NCI-H1417 treated with DMSO at 0.1 percent for 48 hours (cell line): ENCODE measurements at places on chromosomes 12 and 14.
A peak's percentile ranks its signal among the peaks of the same experiment; 100 is the strongest.

DNA sequence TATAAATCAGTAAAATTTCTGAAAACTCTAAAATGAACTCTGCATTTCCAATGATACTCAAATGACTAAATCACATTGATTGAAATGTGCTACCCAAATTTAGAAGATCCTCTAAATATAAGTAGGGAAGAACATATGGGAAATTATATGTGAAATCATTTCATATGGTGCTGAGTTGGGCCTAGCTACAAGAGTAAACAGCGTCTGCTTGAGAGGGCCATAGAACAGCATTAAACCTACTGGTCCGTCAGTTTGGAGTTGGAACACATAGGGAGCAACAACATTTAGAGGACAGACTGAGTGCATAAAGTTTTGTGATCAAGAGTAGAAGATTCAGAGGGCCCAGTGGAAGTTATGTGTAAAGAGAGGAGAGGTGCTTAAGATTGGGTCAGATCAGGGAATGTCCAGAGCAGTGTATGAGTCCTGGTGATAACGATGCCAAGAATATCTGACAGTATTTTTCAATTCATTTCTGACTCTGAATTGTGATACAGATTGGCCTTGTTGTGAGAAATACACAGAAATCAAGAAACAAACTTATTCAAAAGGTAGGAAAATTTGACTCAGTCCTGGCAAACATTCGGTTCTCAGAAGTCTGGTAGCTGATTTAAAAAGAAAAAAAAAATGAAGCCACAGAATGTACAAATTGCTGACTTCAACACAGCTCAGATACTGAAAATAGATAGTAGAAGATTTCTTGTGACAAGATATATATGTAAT lies 362.2 kb downstream of the CCDC91 start:
- DNase-seq: no peak

DNA sequence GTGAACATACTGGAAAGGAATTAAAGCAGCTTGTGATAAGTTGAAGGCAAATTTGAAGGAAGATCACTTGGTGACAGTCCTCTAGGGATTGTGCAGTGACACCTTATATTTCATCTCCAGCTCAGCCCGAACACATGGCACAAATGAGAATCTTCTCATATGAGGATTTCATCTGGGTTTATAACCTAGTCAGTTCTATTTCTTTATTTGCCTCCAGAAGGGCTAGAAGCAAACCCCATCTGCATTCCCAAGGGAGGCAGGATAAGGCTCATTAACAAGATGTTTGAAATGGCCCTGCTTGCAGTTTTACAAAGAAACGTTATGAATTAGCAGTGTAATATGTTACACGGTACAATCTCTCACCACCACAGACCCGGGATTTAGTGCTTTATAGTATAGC lies 90.7 kb upstream of the KRR1 start:
- no peak for DNase-seq

DNA sequence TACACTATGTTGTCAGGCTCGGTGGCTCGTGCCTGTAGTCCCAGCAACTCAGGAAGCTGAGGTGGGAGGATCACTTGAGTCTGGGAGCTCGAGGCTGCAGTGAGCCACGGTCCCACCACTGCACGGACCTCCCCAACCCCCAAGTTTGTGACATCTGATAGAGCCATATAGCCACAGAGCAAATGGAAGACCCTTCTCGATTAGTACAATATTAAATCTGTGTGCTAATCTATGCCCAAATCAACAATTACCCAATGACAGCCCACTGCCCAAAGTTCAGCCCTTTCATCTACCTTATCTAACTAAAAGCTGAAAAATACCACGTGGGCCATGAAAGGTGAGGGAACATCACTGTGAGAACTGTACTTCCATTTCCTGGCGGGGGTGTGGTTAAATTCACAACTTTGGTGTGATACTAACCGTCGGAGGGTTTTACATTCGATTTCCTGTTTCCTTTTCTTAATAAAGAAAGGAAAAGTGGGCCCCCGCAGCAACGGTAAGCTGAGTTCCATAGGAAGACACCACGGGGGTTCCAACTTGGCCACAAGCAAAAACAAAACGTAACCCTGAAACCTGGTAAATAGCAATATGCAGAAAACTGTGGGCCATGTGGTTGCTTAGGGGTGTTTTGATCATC lies 31.2 kb upstream of the FOS start:
- DNase-seq: no peak

DNA sequence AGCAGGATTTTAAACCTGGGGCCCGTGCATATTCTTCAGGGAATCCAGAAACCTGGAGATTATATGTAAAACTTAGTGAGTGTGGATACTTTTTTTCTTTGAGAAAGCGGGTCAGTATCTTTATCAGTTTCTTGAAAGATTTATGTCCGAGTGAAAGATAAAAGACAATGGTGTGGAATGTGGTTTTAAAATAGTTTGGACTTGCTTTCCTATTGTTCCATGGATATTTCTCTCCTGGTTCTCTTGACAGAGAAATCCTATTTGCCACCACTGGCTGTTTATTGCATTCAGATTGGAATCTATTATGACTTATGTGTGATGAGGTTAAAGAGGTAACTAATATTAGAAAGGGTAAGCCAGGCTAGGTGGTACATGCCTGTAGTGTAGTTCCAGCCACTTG lies 27.4 kb downstream of the KTN1 start:
- DNase-seq: no peak

- no peak for DNase-seq
Measured at GRCh38 chr12:42607584-42608058, 18.1 kb upstream of the PRICKLE1 start.

DNA sequence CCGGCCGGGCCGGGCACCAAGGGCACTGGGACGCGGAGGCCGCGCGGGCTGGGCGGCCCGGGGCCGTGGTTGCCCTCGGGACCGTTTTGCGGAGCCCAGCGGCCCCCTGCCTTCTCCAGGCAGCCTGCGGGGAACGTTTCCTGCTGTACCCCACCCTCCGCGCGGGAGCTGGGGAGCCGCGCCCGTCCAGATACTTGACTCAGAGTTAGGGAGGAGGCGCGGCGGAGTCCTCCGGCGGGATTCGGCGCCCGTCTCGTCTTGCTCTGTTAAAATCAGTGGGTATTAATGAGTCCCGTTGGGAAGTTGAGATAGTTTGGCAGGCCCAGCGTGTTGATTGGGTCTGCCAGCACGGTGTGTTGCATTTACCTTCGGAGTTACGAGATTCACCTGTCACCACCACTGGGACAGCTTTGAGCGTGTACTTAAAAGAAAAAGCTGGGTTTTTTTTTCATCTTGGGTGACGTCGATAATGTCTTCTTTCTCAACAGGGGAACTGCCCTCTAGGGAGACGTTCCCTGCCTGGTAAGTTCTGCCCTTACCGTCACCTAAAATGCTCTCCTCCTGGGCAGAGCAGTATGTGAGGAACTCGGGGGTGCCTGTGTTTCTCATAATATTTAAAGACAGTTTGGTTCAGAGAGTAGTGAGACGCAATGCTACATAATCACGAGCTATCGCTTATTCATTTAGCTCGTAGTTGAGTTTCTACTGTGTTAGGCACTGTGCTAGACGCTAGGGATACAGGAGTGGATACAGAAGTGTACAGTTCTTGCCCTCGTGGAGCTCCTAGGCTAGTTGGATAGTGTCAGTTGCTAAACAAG lies 596 bp downstream of the DLST start:
- DNase-seq: no peak

GRCh38 chr12:49962861-49963765 lies 1.4 kb downstream of the AQP5 start:
- DNase-seq: no peak

DNA sequence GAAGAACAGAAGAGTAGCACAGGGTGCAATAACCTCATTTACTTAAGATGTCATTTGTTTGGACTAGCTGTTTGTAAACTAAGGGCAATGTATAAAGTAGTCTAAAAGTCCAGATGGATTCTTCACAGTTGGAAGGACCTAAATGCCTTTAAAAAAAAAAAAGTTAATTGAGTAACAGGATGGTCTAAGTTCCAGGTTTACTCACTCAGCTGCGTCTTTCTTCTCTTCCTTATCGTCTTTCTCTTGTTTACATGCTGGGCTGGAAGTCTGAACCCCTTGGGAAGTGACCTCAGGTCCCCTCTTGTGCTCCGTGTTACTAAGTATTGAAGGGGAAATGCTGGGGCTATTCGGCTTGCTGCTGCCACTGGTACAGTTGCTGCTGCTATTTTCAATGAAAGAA lies 82.5 kb downstream of the SH2B3 start:
- no peak for DNase-seq

GRCh38 chr14:53849549-53849948 lies 107.1 kb downstream of the BMP4 start:
- no peak for DNase-seq

GRCh38 chr14:54567639-54568561 lies 972 bp downstream of the SAMD4A start:
- no peak for DNase-seq

- no peak for DNase-seq
Measured at GRCh38 chr12:117090388-117090787, 8.8 kb downstream of the TESC start.

DNA sequence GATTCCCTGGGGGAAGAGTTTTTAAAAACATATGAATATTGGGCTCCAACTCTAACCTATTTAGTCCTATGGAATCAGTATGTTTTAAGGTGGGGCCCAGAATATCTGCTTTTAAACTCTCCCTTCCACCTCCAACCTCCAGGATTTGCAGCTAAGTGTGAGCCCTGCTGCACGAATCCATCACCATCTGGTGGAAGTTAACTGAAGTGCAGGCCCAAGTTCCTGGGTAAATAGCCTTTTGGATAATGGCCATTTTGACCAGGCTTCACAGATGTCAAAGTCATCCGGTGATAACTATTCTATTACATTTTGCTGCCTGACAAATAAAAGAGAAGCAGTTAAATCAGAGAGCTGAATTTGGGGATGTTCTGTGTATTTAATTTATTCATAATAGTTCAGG lies 58.1 kb upstream of the RMST start:
- DNase-seq: peak; percentile 49

DNA sequence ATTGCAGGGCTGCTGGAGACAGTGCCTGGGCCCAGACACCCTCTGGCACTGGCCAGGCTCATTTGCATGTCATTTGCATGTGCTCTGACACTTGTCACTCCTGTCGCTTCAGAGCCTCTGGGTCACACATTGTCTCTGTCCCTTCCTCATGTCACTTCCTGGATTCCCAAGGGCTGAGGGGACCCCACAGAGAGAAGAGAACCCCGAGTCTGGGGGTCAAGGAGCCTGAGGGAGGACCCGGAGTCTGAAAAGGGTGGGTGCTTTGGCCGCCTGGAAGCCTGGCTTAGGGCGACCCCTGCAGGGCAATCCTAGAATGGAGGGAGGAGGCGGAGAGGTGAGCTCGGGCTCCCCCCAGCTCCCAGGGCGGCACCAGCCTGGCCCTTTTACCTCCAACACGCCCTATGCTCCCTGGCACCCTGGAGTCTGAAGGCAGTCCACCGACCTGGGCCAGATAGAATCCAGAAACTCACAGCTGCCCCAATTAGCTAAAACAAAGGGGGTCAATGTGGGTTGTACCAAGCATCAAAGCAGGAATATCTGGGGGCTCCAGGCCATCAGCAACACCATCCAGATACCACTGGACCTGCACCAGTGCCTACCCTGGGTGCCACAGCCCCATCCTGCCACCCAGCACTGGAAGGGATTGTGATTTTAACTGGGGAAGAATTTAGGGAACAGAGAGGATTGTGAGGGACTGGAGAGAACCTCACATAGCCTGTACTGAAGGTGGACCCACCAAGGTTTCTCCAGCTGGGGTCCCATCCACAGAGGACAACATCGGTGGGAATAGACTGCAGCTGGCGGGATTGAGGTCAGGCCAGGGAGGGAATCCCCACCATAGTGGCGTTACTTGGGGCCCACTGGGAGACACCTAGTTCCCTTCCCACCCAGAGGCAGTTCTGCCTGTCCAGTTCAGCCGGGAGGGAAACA lies 21.8 kb upstream of the KRT78 start:
- DNase-seq: no peak

DNA sequence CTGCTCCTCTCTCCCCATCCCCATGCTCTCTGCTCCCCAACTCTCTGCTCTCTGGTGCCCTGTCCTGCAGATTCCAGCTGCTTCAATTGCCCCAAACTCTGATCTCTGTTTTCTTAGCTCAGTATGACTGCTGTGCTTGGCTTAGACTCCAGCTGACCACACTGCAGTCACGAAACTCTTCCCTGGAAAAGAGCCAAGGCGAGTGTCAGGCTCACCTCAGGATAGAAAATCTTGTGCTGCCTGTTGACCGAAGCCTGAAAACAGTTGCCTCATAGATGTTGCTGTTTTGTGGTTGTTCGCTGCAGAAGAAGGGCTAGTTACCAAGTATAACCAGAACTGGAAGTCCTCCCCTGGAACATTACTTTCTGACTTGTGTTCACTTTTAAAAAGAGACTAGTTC lies 6.7 kb upstream of the STON2 start:
- DNase-seq: no peak

- no peak for DNase-seq
Measured at GRCh38 chr14:73943083-73943482, 6.8 kb downstream of the FAM161B start.

- no peak for DNase-seq
Measured at GRCh38 chr12:81465191-81465590, 294.0 kb downstream of the PPFIA2 start.

DNA sequence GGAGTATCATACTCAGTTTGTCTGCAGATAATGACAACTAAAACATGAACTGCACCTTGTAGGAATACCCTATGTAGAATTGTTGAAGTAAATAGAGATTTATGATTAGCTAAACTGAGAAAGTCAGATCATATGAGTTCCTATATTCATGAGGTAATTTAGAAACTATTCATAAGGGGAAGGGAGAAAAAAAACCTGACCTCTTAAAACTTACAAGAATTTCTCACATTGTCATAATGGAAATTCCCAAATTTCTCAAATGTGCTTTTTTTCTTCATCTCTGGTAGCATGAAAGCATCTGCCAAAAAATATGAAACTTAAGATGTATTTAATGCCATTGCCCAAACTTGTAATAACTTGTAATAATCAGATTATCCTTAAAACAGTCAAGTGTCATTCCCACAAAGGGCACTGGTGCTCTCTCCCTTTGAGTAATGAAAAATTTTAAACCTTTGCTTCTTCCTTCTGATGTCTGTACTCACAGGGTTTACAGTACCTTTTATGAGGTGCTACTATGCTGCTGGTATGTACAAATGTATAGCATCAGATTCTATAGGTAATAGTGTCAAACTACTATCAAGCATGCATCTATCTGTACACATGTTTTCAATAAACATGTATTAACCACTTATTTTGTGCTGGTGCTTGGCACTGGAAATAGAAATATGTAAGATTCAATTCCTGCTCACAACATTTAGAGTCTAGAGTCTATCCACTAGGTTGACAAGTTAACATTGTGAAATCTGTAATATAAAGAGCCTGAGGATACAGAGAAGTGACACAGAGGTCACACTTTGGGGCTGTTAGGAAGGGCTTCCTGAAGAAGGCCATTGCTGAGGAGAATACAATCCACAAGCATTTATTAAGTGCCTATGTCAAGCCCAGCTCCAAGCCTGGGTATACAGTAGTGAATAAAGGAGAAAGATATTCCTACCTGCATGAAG lies 17.4 kb upstream of the DRAM1 start:
- no peak for DNase-seq
